ENCODE measurements at places on chromosomes 3 and 15.

DNA sequence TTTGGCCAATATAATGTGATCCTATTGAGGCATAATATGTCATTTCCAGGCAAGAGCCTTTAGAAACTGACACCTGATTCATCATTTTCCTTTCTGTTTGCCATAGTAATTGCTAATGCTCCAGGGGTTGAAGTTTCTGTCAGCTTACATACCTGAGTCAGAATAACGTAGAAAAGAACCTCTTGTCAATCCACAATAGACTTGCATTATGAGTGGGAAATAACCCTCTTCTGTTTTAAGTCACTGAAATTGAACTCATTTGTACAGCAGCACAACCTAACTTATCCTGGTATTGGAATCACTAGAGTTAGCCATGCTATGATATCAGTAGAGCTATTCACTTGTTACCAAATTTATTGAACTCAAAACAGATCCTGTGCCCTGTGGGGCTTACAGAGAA, 101.7 kb upstream of the TP63 start:
- no peak for DNase-seq

GRCh38 chr3:14042680-14043079, 82.0 kb downstream of the CHCHD4 start:
- DNase-seq: no peak

DNA sequence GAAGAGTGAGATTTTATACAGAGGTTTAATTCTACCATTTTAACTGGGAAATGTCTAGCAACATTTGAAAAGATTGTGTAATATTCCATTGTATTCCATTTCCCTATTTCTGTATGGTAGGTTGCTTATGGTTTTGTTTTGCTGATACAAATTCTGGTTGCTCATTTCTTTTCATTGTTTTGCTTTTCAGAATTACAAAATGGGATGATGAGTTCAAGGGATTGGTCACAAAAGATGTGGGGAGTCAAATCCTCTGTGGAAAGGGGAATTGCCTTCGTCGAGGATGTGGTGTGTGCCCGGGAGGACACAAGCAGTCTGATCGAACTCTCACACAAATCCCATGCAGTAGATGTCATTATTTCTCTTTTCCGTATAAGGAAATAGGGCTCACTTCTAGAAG, 18.3 kb downstream of the SLCO3A1 start:
- no peak for DNase-seq

DNA sequence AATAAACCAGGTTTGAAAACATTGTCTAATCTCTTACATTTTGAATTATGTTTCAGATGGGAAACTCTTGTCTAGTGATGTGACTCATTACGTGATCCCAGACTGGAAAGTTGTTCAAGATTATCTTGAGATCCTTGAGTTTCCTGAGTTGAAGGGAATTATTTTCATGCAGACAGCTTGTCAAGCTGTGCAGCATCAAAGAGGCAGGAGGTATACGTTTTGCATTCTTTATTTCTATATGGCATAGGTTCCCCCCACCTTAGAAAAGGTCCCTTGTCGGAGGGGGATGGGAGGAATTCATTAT, 1.5 kb downstream of the DIS3L start:
- no peak for DNase-seq

DNA sequence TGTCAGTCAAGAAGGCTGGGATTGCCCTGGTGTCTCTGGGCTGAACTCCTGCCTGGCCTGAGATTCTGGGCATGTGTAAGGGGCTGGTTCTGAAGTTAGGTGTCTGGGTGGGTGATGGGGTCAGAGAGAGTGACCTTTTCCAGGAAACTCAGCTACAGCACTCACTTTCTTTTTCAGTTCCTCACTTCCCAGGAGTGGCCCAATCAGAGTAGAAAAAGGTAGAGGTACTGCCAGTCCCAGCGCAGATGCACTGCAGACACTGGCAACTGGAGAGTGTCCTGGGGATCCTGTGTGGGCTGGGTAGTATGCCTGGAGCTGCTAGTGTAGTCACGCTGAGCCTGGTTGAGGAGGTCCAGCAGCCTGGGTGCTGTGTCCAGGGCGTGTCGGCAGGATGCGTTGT, 46.5 kb upstream of the APEH start:
- DNase-seq: no peak

- no peak for DNase-seq
Observed at GRCh38 chr3:55721716-55722484, 234.8 kb upstream of the WNT5A start.

DNA sequence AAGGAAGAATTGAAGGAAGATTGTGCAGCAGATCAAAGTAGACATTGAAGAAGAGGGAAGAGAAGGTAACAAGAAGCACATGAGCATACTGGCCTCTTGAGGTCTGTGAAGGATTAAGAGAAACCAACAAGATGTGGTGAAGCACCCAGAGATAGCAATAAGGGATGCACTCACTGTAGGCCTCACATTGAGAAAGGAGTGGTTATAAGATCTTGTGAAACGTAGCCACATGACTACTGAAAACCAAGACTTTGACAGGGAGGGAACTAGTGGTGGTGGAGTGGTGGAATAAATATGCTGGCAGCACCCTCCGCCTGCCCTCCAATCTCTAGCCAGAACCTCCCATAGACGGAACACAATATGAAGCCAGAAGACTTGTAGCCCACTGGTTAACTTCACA, 651.2 kb downstream of the DIPK2A start:
- no peak for DNase-seq
